ENCODE measurements at places on chromosomes 4 and X.

DNA sequence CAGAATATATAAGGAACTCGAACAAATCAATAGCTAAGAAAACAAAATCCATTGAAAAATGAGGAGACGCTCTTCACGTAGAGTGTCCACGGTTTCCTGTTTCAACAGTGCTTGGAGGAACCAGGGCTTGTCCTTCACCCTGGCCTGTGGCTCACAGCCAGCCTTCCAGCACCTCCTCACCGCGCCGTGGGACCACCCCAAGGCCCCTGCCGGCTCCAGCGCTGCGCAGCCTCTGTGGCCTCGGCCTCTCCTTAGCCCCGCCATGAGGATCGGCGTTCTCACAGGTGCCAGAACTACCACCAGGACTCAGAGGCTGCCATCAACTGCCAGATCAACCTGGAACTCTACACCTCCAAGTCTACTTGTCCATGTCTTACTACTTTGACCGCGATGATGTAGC, 52.5 kb upstream of the CTSO start:
- no peak for DNase-seq

GRCh38 chr4:141763374-141763773, 127.0 kb downstream of the IL15 start:
- no peak for DNase-seq

- DNase-seq: no peak
Observed at GRCh38 chr4:75630937-75631329, 605 bp upstream of the CDKL2 start.

- DNase-seq: no peak
Observed at GRCh38 chr4:38759113-38759789, 23.5 kb downstream of the TLR10 start.

DNA sequence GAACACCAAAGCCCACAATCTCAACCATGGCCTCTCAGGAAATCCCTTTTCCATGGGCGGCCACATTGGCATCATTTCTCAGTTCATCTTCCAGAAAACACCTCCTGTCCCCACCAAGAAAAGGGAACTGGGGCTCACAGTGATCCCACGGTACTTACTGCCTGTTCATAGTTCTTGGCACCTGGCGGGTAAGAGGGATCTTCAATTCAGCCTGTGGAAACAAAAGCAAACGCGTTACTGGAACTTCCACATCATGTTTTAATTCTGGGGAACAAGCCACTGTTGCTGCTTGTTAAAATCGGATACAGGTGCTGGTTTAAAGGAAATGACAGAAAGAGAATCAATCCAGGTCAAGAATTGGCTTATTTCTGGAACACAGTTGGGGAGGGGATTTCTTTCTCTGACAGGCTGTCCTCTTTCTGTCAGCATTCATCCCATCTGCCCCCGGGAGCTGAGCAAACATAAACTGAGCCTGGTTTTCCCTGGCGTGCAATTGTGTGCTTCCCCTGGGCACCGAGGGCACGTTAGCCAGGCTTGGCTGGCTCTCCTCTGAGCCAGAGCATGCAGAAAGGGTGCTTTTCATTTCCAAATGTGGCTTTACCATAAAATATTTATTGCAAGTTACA, 16.8 kb downstream of the CLNK start:
- no peak for DNase-seq

GRCh38 chr4:37983951-37984350, 23.8 kb downstream of the PTTG2 start:
- no peak for DNase-seq

- DNase-seq: no peak
Observed at GRCh38 chrX:77264490-77264889, 182.7 kb upstream of the FGF16 start.

- no peak for DNase-seq
Observed at GRCh38 chr4:33060674-33061542, 2340.7 kb downstream of the PCDH7 start.

DNA sequence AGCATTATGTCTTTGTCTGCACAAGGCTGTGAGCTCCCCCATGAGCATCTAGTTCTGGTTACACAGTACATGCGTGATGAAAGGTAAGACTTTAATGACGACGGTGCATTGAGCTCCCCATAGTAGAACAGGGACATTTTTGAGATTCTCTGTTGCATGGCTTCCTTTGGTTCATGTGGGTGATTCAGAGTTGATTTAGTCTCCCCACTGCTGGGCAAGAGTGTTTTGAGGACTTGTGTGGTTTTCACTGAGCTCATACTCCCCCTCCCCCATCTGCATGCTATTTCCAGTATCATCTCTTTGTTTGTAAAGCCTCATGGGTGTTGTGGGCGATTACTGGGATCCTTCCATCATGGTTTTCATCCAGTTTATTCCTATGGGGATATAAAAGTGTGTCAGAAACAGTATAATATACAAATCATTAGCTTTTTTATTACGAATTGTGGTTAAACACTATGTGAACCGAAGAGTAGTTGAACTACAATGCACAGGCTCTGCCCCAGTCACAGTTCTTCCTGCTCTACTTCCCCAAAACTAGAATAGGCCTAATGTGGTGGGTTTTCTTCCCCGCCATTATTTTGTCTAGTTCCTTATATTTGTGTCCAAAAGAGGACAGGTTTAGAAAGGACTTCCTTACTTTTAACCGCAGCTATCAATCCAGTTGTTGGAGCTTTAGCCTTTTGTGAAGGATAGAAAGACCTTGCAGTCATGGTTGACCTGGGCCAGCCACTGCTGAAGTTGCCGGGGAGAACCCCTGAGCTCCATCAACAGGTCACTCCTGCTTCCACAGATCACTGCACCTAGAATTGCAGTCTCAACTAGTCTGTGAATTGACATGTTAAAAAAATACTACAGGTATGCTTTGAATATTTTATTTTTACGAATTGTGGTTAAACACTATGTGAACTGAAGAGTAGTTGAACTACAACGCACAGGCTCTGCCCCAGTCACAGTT, 30.4 kb downstream of the KIT start:
- peak; percentile 41 for DNase-seq

GRCh38 chrX:20456971-20457370, 190.3 kb upstream of the RPS6KA3 start:
- no peak for DNase-seq

GRCh38 chr4:121189326-121190215, 25.4 kb upstream of the TNIP3 start:
- no peak for DNase-seq

- DNase-seq: no peak
Observed at GRCh38 chr4:24240655-24241054, 343.7 kb downstream of the DHX15 start.

DNA sequence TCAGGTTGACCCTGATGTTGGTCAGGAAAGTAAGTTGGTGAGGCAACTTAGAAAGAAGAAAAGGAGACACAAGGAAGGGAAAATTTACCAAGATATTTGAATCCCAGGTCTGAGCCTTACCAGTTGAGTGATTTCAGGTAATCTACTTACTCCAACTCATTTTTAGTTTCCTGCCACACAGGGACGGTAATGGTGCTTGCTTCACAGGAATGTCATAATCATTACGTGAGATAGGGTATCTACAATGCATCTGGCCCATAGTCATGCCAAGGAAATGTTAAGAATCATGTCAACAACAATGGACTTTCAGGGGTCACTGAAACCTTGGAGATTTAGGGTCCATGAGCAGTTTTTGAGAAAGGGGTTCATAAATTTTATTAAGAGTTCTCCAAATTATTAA, 195.4 kb upstream of the HHIP start:
- no peak for DNase-seq

DNA sequence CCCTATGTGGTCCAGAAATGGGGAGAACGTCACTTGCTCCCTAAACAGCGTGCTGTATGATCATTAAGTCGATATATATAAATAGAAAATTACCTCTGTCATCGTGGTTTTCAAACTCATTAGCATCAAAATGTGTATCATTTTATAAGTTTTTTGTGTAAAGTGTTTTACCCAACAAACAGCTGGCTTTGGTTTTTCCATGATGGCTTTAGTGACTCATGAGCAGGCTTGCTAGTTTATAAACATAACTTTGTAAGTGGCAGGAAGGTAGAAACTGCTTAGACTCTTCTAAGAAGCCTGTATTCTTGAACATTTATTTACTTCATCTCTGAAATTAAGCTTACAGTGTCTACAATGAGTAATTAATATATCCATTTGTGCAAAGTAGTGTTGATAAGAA, 108.4 kb upstream of the DIPK2B start:
- no peak for DNase-seq

- no peak for DNase-seq
Observed at GRCh38 chr4:97867557-97868091, 275.7 kb downstream of the STPG2 start.

DNA sequence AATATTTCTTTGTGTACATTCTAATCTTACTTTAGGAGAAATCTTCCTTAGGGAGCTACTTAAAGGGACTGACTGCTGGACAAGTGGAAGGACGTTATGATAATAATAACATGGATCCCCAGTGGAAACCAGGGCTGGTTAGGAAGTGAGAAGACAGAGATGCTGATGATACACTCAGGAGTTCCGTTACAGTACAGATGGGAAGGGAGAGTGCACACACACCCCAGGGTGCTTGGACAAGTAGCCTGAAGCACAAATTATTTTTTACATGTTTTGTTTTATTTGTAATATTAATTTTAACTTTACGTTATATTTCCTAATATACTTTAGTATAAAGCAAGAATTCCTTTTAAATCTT, 84.1 kb downstream of the BMPR1B start:
- DNase-seq: no peak

- DNase-seq: no peak
Observed at GRCh38 chrX:22365460-22365859, 92.7 kb downstream of the CBLL2 start.

DNA sequence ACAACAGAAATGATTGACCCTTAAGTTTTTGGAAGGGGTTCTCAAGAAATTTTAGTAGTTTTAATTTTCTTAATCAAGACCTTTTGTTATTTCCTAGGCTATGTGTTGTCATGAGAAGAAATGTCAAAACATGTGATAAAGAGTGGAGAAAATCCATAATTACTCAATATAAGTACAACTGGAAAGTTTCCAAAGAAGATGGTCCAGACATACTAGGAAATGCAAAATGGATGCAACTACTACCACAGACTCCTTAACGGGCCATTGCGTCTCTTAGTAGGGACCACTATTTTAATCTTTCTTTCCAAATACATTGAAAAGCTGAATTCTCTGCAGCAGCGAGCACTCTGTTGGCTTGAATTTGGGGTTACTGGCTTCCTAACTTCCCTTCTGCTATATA, 148.8 kb downstream of the NWD2 start:
- no peak for DNase-seq

GRCh38 chrX:153505361-153505760, 10.6 kb downstream of the BGN start:
- DNase-seq: no peak

GRCh38 chrX:54978448-54978847, 15.5 kb downstream of the PFKFB1 start:
- no peak for DNase-seq

DNA sequence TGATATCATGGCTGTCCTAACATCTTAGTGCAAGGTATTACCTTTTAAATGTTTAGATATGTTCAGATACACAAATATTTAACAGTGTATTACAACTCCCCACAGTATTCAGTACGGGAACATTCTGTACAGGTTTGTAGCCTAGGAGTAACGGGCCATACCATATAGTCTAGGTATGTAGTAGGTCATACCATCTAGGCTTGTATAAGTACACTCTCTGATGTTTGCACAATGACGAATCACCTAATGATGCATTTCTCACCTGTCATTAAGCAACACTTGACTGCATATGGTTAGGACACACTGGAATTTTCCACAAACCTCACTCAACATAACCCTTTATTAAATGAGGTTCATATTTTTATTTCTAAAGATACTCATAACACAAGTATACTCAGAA, 67.7 kb downstream of the THOC2 start:
- no peak for DNase-seq

DNA sequence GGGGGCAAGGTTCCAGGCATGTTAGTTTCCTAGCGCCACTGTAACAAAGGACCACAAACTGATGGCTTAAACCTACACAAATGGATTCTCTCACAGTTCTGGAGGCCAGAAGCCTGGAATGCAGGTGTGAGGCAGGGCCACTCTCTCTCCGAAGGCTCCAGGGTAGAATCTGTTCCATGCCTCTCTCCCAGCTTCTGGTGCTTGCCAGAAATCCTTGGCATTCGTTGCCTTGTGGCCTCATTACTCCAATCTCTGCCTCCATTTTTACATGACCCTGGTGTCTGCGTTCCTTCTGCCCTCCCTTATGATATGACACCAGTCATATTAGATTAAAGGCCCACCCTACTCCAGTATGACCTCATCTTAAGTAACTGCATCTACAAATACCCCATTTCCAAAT, 39.6 kb downstream of the CLDN34 start:
- DNase-seq: no peak

DNA sequence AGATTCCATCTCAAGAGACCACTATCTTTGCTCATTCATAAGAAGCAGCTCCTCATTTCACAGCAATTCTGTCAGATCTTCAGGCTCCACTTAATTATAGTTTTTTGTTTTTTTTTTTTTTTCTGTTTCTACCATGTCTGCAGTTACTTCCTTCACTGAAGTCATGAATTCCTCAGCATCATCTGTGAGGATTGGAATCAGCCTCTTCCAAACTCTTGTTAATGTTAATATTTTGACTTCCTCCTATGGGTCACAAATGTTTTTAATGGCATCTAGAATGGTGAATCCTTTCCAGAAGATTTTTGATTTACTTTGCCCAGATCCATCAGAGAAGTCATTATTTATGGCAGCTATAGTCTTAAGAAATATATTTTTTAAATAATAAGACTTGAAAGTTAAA, 53.1 kb downstream of the BMP2K start:
- no peak for DNase-seq

DNA sequence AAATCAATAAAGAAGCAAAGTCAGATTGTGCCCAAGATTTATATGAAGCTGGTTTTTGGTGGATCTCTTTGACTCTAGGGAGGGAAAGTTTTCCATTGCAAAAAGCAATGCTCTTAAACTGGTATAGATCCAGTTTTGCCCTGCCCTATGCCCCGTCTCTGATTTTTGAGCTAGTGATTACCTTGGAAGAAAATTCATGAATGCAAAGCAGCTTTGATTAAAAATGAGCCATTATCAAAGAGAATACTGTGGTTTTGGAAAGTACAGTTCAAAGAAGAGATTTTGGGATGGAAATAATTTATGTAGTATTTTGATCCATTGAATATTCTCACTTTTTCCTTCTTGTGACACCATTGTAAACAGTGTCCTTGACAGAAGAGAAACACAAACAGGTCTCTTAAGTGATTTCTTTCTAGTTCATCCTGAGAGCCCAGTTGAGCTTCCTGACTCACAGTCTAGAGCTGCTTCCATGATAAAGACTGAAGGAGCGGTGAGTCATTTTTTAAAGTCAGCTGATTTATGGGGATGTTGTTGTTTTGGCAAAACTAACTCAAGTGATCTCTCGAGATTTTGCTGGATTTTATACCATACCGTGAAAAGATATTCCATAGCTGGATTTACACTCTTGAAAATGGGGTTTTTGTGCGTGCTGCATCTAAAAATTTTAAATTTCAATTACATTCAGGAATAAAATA, 76.7 kb downstream of the AFF1 start:
- no peak for DNase-seq

All from SIG-M5 (cell line).